ENCODE measurements at places on chromosomes 12 and 14.

DNA sequence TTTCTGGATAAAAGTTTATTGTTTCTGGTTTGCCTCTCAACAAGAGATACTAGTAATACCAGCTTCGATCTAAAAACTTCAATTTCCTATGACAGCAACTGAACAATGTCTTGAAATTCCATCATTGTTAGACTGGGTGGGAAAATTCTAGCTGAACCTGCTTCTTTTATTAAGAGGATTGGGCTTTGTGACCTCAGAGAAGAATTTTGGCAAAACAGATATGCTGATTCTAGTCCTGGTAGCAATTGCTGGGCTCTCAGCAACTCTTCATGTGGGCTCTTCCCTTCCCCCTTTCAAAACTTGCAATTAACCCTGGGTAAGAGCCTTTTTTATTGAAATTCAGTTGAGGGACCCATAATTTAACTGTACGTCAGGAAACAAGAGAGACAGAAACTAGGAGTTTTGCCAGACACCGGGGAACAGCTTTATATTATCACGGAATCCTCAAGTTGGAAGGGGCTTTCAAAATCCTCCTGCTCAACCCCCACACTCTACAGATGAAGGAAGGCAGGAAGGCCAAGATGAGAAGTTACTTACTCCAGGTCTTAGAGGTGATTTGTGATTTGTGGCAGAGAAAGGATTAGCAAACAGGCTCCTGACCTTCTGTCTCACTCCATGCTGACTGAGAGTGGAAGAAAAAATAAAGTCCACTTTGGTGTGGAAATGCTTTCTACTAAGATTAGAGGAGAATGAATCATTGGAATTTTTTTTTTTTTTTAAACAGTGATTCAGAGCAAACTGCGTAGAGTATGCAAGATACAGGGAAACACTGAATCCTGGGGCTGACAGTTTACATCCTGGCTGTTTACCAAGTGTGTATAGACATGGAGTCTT lies 239.0 kb upstream of the ATP2B1 start:
- no peak for DNase-seq

DNA sequence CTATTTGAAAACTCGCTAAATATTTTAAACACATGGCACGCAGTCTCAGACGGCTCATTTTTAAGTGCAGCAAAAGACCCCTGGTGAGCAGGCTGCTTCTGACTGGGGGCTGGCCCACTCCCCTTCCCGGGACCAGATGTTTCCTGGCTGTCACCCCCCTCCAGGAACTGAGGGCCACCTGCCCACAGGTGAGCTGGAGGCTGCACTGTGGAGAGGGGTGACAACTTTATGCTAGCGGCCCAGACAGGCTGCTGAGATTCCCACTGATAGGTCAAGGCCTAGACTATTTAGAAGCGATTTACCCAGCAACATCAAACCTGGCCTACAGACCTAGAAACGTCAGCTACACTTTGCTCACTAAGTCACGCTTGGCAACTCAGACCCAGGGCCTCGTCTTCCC lies 92.1 kb downstream of the BCL11B start:
- DNase-seq: no peak

- no peak for DNase-seq
These were observed 98.8 kb downstream of the PAWR start for GRCh38 chr12:79591988-79592387.

DNA sequence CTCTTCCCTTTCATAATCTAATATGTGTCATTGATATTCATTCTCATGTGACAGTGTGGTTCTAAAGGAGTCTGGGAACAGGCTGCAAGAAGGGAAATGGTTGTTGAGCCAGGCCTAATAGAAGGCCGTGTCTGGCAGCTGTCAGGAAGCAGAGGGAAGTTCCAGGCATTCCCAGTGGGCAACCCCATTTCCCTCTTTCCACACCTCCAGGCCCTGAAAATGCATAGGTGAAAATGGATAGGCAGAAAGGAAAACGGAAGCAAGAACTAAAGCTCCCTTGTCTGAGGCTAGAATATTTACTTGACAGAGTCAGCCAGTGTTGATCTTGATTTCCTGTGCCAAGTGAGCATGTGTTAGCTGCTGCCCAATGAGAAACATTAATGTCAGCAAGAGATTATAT lies 97.7 kb downstream of the PPM1A start:
- no peak for DNase-seq

GRCh38 chr12:22653791-22654190 lies 28.8 kb downstream of the ETNK1 start:
- no peak for DNase-seq

GRCh38 chr12:75543529-75543928 lies 32.1 kb upstream of the KRR1 start:
- no peak for DNase-seq

- no peak for DNase-seq
These were observed 10.8 kb upstream of the IPO8 start for GRCh38 chr12:30706476-30706875.

DNA sequence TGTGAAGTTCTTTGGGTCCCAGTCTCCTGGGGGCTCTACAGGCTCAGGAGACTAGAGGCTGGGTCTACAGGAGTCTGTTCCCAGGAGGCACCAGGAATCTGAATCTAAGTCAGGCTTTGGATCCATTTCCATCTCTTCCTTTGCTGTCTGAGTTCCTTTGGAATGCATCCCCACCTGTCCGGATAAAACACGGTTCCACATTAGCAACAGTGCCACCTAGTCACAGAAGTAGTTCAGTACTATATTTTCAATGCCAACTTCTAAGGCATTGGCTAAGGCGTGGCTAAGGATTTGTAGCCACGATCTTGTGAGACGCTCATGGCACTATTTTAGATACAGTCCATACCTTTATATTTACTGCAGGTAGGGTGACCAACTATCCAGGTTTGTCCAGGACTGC lies 15.1 kb downstream of the ZC2HC1C start:
- no peak for DNase-seq

DNA sequence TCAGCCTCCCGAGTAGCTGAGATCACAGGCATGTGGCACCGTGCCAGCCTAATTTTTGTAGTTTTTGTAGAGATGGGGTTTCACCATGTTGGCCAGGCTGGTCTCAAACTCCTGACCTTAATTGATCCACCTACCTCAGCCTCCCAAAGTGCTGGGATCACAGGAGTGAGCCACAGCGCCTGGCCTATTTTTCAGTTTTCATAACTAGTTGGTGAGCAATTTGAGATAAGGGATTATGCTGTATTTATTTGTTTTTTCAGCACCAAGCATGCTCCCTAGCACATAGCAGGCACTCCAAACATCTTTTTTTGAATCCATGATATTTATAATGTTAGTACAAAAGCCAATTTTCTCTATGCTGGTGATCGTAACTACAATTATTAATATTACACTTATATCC lies 541.2 kb downstream of the SNAPC1 start:
- DNase-seq: no peak

DNA sequence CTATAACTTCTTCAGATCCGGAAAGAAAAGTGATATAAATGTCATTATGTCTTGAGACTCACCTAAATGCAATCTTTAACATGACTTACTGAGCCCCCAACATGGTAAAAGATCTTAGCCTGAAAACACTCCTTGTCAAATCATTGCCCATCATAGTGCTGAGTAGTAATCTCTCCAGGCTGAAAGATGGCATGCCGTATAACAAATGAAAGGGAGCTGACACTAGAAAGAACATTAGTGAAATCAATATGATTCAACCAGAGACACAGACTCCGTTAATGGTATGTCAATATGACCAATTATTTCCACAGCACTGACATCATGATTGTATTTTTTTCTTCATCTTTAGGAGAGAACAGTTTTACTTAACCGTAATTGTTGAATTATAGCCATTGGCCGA lies 54.4 kb downstream of the BICD1 start:
- no peak for DNase-seq

- no peak for DNase-seq
These were observed 5.7 kb upstream of the KLRK1 start for GRCh38 chr12:10395390-10395998.

GRCh38 chr14:104567141-104567956 lies 12.2 kb upstream of the C14orf180 start:
- DNase-seq: no peak

DNA sequence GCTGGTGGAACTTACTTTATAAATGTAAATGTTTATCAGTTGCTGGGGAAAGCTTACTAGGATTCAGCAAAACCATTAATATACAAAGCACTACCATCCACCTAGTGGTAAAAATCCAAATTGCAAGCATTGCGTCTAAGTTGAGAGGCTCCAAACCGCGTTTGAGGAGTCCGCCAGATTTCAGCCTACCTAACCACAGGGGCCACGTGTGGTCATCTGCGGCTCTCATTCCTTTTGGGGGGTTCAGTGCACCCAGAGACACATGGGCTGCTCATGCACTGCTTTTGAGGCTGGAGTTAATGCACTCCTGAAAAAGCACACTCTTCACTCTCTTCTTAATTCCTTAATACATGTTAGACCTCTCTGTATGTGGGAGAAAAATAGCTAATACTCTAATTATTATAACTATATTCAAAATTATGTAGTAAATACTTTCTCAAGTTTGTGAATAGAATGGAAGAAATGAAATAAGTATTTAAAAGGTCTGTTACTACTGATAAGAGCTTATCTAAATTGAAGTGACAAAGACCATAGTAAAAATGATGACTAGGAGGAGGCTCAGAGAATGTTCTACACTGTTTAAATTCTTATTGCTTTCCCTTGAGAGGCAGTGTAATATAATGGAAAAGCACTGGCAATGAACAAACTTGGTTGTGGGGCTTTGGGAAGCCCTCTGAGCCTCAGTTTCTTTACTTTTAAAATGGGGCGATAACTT lies 41.4 kb upstream of the MANSC4 start:
- DNase-seq: no peak

GRCh38 chr12:85603556-85603955 lies 232.7 kb downstream of the RASSF9 start:
- no peak for DNase-seq

DNA sequence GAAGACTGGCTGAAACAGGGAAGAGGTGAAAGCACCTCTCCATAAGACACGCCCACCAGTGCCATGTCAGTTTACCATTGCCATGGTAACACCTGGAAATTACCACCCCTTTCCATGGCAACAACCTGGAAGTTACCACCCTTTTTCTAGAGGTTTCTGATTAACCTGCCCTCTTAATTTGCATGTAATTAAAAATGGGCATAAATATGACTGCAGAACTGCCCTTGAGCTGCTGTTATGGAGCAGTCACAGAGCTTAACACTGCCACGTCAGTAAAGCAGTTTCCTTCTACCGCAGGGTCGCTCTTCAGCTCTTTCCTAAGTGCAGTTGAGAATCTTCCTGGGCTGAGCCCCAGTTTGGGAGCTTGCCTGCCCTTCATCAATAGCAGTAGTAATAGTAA lies 55.2 kb downstream of the RASSF3 start:
- no peak for DNase-seq

Measured in C1 segment of cervical spinal cord (tissue), 14 donors.